ENCODE measurements at places on chromosomes 12 and 14. TPM values are rescaled to one million over a fixed set of nuclear protein-coding genes. Genes with fewer than 3 reads are reported as not detected.

DNA sequence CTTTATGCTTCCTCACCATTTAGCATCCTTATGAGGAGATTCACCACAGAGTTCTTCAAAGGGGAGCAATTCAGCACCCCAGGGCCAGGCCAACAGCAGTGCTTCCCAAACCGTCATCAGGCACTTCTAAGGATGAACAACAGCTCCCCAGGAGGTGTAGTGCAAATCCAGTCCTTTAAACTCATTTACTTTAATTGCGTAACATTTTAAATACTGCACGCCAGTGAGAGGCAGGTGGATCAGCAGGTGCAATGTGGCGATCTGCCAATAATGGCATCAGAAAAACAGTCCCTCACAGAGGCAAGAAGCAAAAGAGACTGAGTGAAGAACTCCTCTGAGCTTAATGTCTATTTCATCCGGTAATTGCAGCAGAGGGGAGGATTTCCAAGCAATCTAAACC, 770.9 kb upstream of the FOXG1 start:
- DNase-seq, result no peak

GRCh38 chr12:106492857-106493256, 89.9 kb upstream of the RFX4 start:
- no peak for DNase-seq

A2ML1 gene
- not detected for total RNA-seq

GRCh38 chr12:88763536-88764100, 183.3 kb upstream of the KITLG start:
- no peak for DNase-seq

- no peak for DNase-seq
These were observed 81.3 kb downstream of the ERGIC2 start for GRCh38 chr12:29299633-29300032.

CLEC4C gene
- total RNA-seq, result not detected

GNB3 gene
- total RNA-seq, result not detected

SLC25A47 gene
- 0.54 TPM for total RNA-seq

GRCh38 chr14:61670576-61670975, 24.7 kb upstream of the HIF1A start:
- no peak for DNase-seq

GRCh38 chr12:11712491-11712890, 63.0 kb downstream of the ETV6 start:
- DNase-seq, result no peak

DNA sequence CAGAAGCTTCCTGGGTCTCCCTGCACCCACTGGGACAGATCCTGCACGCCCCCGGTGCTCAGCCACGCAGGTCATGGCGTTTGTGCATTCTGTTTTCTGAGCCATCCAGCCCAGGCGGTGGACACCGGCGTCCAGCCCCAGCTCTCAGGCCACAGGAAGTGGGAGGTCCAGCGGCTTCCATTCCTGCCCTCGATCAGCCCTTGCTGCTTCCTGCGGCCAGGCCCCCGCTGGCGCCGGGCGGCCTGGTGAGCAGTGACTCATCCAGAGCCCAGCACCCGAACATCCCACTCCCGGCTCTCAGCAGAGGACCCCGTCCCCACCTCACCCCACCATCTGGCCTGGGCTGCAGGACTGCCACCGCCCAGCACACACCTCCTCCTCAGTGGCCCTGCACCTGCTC, 18.0 kb upstream of the NUDT14 start:
- no peak for DNase-seq

GRCh38 chr12:13193505-13194231, 2.9 kb upstream of the EMP1 start:
- DNase-seq, result no peak

GRCh38 chr14:74326369-74327152, 21.7 kb upstream of the VRTN start:
- no peak for DNase-seq

GZMH gene
- not detected for total RNA-seq

PAH gene
- total RNA-seq, result not detected

DNA sequence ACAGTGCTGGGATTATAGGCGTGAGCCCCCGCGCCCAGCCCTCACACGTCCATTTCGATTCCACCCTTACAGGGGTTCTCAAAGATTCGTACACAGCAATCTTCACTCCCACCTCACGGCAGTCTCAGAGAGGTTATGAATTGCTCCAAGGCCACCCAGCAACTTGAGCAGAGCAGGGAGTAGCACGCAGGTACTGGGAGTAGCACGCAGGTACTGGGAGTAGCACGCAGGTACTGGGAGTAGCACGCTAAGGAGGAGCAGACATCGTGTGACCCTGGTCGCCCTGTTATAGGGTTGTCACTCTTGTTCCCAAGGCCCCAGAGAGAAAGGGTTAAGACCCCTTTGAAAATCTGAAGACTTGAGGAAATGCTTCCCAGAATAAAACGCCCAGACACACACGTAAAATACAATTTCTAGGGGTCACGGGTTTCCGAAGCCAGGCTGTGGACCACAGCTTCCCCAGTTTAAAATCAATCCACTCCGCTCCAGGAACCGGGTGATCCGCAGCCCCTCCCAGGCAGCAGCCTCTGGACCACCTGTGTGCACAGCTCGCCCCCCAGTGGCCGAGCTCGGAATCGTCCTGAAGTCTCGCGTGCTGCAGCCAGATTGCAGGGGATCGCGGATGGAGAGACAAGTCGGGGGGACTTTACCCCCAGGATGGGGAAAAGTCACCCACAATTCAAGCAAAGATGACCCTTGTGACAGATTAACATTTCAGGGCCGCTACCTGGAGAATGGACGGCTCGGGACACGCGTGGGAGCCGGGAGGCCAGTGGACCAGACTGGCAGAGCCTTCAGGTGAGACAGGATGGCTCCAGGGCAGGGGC, 92.0 kb downstream of the SCARB1 start:
- DNase-seq, result peak; percentile 84

DNA sequence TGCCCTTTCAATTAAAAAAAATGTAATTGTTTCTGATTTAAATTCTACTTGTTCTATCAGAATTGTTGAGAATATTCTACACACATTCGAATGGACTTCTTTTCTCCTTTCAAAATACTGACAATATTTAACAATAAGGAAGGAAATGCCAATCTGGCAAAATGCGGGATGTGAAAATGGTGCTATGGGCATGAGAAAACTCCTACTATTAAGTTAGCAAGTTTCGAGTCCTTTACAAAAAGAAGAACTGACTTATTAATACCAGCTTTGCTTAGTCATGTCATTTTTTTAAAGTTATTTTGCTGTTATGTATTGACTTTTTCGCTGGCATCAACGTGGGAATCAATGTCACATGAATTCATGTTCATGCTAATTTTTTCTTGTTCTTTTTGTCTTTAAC, 31.7 kb upstream of the ARL1 start:
- no peak for DNase-seq

GIT2 gene
- 78.9 TPM for total RNA-seq
